Regular cardiac myocyte (primary cell): ENCODE measurements at places on chromosomes 13 and 19. TPM values are rescaled to one million over a fixed set of nuclear protein-coding genes. Genes with fewer than 3 reads are reported as not detected.

CCDC169 gene
- total RNA-seq: 1.3 and 2.8 TPM in 2 replicates

THSD8 gene
- total RNA-seq: not detected in 2 replicates

PDCD5 gene
- total RNA-seq: 103 and 204 TPM in 2 replicates

LILRB1 gene
- total RNA-seq: not detected in 2 replicates

PSG7 gene
- total RNA-seq: under 0.01 TPM in 2 replicates

SPACA4 gene
- total RNA-seq: not detected in 2 replicates

MBD3L2 gene
- not detected in 2 replicates for total RNA-seq

NLRP9 gene
- total RNA-seq: not detected in 2 replicates

ZNF135 gene
- total RNA-seq: 3.8 and 6.8 TPM in 2 replicates

OR7A5 gene
- total RNA-seq: not detected in 2 replicates

EID2B gene
- 2.8 and 4.2 TPM in 2 replicates for total RNA-seq

PLIN5 gene
- not detected in 2 replicates for total RNA-seq

POLR2I gene
- 41.7 and 65.2 TPM in 2 replicates for total RNA-seq

VAV1 gene
- total RNA-seq: under 0.01 TPM in 1 of 2 replicates, not detected in the other
